HFFc6 (cell line): ENCODE measurements at places on chromosomes 6 and 20.

GRCh38 chr20:34249291-34249690, 8.1 kb downstream of the ASIP start:
- no peak for DNase-seq

DNA sequence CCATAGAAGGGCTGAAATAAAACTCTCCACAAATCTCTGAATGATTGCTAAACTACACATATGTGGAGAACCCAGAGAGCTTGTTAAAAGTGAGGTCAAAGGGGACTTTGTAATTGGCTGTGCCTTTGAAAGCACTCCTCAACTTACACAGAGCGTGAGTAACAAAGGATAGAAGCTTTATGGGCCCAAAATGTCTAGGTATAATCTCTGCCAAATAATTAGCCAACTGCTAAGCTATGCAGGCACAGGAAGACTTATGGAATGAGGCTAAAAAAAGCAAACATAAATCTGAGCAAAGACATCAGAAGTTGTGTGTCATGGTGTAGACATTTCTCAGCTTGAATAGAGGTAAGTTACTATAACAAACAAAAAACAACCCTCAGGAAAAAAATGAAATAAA, 23.3 kb upstream of the UST start:
- DNase-seq, result peak; percentile 98

GRCh38 chr6:155832596-155832995, 377.0 kb upstream of the NOX3 start:
- peak; percentile 64 for DNase-seq

- no peak for DNase-seq
Observed at GRCh38 chr6:92826633-92827032, 592.7 kb downstream of the EPHA7 start.

- DNase-seq, result peak; percentile 14
Observed at GRCh38 chr6:121886223-121886830, 450.9 kb downstream of the GJA1 start.

GRCh38 chr20:38649275-38649891, 47.8 kb downstream of the ARHGAP40 start:
- DNase-seq, result peak; percentile 23

- no peak for DNase-seq
Observed at GRCh38 chr6:41570259-41570615, 24.1 kb downstream of the FOXP4 start.

DNA sequence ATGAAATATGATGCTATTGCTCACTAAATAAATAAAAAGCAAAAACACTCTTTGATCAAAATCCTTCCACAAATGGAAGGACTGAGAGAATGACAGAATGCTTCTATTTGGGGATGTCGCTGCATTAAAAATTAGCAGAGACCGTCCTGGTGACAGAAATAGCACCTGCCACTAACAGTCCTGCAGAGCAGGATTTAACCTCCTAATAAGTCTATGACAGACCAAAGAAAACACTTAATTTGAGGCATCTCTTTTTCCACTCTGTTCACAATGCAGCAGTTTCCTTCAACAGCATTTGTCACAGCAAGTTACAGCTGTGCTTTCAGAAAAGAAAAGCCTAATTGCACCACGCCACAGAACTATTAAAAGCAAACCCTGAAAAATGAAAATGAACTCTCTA, 140.6 kb upstream of the BEND6 start:
- DNase-seq, result no peak

DNA sequence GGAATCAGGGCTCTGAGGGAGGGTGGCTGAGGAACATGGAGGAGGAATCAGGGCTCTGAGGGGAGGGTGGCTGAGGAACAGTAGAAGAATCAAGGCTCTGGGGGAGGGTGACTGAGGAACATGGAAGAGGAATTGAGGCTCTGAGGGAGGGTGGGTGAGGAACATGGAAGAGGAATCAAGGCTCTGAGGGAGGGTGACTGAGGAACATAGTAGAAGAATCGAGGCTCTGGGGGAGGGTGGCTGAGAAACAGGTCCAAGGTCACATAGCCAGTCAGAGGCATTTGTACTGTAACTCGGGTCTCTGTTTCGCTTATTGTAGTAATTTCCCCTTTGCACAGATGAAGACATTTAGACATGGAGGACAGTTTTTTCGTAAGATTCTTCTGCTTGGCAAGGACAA, 164.8 kb downstream of the SOBP start:
- DNase-seq, result no peak

GRCh38 chr20:17872434-17872833, 96.2 kb downstream of the SNX5 start:
- DNase-seq, result no peak
